ENCODE measurements at places on chromosomes 11 and 22.

GRCh38 chr22:30392661-30393321 lies 4.0 kb upstream of the SEC14L2 start:
- DNase-seq, result no peak

DNA sequence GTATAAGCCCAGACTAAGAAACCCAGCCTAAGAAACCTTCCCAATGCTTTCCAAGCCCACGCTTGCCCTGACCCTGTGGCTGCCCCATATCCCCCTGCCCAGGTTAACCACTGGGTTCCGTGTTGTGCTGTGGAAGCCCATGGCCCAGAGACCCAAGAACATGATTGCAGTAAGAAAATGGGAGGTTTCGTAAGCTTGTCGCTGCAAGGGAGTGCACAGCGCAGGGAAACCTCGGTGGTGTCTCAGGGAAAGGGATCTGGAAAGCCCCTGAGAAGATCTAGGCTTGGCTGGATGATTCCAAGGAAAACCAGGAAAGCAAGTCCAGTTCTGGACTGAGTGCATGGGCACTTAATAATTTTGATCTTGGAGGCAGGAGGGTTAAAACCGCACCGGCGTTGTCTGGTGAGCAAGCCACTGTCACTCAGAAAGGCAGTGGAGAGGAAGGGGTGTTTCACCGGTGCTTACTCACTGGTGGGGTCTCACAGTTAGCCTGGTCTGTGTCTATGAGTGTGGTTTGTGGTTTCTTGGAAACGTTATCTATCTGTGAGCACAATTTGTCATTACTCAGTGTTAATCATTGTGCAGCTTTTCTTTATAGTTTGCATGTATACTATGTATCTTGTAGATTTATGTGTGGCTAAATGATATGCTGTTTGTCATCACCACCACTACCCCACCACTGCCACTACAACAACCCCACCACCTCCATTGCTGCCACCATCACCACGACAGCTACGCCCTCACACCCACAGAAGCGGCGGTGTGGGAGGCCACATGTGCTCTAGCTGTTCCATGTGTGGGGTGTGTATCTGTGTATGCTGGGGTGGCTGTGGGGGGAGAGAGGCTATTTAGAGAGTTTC lies 53.3 kb upstream of the PRDM11 start:
- DNase-seq, result peak; percentile 46

- no peak for DNase-seq
Measured at GRCh38 chr11:31655483-31655882, 145.9 kb downstream of the ELP4 start.

DNA sequence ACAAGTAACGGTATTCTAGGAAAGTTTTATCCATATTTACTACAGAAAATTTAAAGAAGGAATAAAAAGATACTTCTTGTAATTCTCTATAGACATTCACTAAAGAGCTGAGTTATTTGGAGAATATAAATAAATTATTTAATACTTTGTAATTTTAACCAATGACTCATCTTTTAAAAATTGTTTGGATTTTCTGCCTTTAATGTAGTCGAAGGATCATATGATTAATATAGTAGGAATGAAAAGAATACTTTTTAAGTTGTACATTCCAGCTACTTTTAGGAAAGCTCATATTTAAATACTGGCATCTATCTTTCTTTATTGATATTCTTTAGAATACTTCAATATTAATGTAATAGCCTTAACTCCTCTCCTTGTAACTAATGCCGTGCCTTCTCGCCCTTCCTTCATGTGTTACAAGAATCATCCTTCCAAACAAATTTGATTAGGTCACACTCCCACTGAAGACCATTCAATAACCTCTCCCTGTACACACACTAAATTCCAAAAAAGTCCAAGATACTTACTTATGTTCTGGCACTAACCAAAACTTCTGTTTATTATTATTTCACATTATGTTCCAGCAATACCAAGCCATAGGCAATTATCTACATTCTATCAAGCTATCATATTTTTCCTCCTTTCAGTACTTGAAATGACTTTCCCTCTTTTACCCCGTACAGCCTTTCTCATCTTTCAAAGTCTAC lies 501.9 kb downstream of the CNTN5 start:
- no peak for DNase-seq

DNA sequence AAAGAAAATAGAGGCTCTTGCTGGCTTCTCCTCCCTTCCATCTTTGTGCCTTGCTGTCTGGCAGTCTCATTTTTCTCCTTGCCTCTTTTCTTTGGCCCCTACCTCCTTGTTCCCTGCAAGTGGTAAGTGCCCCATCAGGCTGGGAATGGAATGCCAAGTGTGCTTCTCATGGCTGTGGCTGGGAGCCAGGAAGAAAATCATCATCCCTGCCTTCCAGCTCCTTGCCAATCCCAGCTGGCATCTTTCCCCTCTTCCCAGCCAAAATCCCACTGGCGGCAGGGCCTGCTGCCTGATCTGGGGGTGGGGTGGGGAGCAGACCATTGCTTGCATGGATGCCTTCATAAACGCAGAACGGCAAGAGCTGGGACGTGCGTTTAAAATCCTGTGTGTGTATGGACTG lies 27.0 kb upstream of the SLC25A18 start:
- DNase-seq, result no peak

DNA sequence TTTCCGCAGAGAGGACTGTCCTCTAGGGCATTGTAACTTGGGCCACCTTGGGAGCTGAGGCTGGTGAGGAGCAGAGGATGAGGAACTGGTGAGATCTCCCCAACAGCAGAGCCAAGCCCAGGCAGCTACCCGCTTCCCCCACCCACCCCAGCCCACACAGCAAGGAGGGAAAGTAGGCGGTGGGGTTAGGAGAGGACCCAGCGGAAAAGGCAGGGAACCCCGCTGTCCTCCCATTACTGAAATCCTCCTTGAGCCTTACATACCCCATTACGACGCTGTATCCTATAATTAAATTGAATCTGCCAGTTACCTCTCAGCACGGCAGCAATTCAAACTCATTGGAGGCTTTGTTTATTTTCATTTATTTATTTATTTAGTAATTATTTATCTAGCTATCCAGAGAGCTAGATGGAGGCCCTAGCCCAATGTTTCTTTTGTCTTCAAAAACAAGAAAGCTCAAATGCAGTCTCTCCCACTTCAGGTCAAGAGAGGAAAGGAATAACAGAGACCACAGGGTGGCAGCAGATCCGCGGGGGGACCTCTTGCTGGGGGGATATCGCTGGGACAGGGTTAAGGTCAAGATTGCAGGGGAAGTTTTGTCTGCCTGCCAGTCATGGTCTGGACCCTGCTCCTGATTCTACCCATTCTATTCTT lies 218.0 kb downstream of the ST3GAL4 start:
- no peak for DNase-seq

GRCh38 chr11:35792846-35793192 lies 130.2 kb downstream of the TRIM44 start:
- DNase-seq, result no peak

DNA sequence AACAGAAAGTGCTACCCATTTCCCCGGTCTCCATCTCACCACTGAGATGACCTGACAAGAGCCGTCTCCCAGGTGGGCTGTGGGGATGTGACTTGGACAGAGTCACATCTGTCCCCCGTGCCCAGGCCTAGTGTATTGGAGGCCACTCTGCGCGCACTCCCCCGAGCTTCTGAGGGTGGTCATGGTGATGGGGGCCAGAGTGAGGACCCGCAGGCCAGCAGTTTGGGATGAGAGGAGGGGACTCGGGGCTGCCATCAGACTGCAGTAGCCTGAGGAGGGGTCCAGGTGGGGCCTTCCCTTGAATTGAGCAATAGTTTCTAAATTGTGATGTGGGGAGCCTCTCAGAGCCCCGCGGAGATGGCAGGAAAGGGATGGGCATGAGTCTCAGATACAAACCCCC lies 852.6 kb downstream of the TBC1D22A start:
- DNase-seq, result no peak

GRCh38 chr22:35541254-35541748 lies 670 bp downstream of the RASD2 start:
- no peak for DNase-seq

DNA sequence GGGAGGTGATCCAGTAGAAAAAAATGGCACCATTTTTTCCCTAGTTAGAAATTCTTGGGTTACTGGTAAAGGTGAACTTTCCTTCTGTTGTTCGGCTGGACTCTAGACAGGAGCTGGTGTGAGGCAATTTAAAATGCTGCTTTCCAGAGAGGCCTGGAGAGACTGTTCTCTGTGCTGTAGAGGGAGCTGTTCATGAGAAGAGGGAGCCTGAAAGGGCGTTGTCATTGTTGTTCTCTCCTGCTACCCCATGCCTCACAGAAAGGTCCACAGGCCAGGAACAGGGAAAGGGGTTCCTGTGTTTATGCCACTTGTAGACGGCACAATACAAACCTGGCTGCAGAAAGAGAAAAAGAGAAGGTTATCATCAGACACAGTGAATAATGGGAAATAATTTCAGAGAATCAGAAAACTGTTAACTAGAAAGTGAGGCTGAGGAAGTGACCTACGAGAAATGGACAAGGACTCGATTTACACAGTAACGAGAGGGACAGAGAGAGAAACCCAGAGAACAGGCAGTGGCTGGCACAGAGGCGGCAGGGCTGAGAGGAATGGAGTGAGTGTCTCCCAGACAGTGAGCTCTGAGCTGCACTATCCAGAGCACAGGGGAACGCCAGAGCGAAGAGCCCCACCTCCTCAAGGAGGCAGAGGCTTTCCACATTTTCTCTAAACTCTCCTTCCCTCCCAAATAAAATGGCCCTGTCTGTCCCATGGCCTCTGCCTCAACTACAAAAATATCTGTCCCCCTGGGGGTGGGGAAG lies 109.2 kb downstream of the RRM1 start:
- no peak for DNase-seq

DNA sequence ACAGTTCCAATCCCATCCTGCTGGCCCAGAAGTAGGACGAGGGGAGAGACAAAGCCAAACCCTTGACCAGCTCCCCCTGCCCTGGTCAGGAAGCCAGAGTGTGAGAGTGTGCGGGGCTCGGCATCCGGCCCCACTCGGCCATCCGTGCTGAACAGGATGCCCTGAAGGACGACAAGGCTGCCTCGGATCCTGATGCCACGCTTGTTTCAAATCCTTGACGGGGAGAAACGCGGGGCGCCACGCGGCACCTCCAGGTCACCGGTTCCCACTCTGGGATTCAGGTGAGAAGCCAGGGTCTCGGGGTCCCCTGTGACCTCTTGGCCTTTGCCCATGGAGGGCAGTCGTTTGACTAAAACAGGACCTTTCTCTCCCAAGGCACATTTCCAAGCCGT lies 167.8 kb downstream of the BRD1 start:
- DNase-seq, result no peak

DNA sequence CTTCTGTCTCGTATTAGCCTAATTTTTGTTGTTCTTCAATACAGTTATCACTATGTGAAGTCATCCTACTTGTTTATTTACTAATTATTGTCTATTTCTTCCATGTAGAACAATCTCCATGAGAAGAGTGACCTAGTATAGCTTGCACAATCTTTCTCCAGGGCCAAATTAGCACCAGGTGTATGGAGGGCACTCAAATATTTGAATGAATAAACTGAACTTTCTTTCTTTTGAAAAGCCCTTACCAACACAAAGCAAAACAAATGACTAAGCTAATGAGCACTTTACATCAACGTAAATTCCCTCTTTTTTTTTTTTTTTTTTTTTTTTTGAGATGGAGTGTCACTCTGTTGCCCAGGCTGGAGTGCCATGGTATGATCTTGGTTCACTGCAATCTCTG lies 34.2 kb downstream of the ABTB2 start:
- no peak for DNase-seq

DNA sequence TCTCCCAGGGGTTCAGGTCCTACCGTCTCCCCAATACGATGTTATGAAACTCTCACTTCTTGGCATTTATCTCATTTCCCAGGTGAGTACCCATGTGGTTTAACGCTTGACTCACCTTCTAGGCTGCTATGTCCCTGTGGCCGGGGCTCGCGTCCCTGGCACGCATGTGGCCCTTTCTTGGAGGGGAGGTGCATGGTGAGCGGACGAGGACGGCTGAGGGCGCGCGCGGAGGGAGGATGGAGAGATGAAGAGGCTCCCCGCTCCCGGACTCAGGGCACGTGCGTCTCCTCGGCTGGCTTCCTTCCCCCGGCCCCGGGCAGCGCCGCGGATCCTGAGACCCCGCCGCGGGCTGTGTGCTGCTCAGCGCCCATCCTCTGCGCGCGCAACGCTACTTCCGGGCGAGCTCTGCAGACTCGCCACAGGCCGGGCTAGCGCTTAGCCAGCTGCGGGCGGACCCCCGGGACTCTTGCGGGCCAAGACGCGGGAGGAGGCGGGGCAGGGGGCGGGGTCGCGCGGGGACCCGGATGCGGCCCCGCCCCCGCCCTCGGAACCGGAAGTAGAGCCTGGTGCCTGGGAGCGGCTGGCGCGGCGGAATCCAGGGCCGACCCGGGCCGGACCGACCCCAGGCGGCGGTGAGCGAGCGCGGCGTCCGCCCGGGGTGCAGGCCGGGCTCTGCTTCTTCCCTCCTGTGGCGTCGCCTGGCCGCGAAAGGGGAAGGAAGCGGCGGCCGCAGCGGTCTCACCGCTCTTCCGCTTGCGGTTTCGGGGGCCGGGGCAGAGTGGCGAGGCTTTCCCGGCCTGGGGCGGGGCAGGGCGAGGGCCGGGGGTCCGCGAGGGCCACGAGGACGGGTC lies at the start of gene CTTN:
TSS of gene CTTN (plus strand) at position 547 of the 851 bp plus-strand sequence. CDS start 8,769 bp downstream, outside the sequence.
- peak; percentile 69 for DNase-seq

- DNase-seq, result no peak
Measured at GRCh38 chr11:93199616-93200015, 1.8 kb upstream of the SLC36A4 start.

GRCh38 chr11:61814958-61815789 lies 1.6 kb downstream of the FADS1 start:
- peak; percentile 45 for DNase-seq

- no peak for DNase-seq
Measured at GRCh38 chr11:83728281-83728680, 442.1 kb upstream of the CCDC90B start.

DNA sequence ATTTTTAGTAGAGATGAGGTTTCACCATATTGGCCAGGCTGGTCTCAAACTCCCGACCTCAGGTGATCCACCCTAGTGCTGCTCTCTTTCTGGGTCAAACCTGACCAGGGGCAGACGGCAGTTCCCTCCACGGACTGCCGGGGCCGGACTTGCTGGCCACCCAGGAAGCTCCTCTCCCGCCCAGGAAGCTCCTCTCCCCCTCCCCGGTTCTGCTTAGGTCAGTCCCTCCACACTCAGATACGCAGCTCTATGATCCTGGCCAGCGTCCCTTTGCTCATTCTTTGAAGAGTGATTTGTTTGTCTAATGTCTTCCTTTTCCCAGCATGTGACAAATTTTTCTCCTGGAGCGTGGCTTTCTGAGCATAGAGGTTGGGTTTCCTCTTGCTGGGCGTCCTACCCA lies 125.3 kb upstream of the B3GAT1 start:
- no peak for DNase-seq

- DNase-seq, result no peak
Measured at GRCh38 chr11:34825670-34826383, 90.4 kb downstream of the APIP start.

- DNase-seq, result no peak
Measured at GRCh38 chr22:46758121-46758520, 4.3 kb upstream of the TBC1D22A start.

DNA sequence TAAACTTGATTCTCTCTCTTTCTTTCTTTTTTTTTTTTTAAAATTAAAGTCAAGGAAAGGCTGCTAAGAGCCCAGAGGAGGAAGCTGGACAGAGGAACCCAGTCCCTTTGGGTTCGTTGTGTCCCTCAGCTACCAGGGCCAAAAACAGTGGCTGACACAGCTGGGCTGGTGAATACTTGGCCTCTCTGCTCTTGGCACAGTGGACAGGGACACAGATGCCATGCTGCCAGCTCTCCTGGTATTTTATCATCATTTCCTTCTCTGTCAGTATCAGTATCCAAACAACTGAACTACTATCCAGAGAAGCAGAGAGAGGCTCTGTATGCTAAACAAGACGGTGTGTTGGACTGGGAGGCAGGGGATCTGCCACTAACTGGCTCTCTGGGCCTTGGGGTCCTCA lies 123.7 kb upstream of the CCDC90B start:
- DNase-seq, result no peak

- no peak for DNase-seq
Measured at GRCh38 chr11:32447252-32447651, 11.9 kb upstream of the WT1 start.

Data from CD4-positive, alpha-beta T cell treated with Interleukin-1 beta for 1 hour (primary cell).